ENCODE measurements at places on chromosomes 1 and 21.
A peak's percentile ranks its signal among the peaks of the same experiment; 100 is the strongest.

DNA sequence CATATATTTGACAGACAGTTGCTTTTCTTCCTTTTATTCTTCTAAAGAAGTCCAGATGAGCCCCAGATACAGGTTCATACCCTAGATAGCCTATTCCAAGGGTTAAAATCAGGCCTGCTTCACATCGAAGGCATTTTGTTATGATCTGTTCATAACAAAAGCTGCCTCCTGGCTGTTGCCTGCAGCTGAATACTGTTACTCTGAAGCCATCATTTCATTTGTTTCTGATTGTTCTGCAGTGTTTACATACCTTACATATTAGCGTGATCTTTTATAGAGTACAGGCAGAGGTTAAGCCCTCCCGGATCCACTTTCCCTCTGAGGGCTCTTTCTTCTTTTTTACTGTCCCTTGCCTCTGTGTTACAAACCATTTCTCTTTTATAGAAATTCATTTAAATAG lies 219.0 kb upstream of the HOOK1 start:
- no peak for DNase-seq

- peak; percentile 60 for DNase-seq
These were observed 36.7 kb downstream of the CAPN2 start for GRCh38 chr1:223748773-223749733.

DNA sequence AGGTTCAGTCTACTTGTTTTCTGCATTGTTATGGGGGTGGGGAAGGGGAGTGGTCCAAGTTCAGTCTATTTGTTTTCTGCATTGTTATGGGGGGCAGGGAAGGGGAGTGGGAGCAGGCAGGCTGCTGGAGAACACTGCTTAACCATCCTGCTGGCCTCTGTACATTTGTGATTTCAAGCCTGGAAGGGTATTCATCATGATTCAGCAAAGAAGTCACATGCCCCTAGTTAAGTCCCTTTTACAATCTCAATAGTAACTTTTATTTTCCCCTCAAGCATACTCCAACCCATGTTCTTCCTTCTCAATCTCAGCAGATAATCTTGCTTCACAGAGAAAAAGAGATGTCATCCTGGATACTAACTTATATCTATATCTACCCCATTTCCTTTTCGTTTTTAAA lies 7.9 kb downstream of the LYST start:
- DNase-seq = no peak

GRCh38 chr21:29429218-29429617 lies 130.5 kb downstream of the BACH1 start:
- DNase-seq = no peak

- DNase-seq = no peak
These were observed 101.8 kb downstream of the PTGS2 start for GRCh38 chr1:186578325-186579016.

- no peak for DNase-seq
These were observed 8.1 kb upstream of the TFF1 start for GRCh38 chr21:42374457-42374856.

GRCh38 chr1:112706505-112707220 lies at the start of gene RHOC:
TSS of gene RHOC (minus strand) at chr1:112707127. CDS start at chr1:112703799, 3,328 bp downstream.
- no peak for DNase-seq

GRCh38 chr1:236457775-236458174 lies 63.7 kb downstream of the EDARADD start:
- no peak for DNase-seq

DNA sequence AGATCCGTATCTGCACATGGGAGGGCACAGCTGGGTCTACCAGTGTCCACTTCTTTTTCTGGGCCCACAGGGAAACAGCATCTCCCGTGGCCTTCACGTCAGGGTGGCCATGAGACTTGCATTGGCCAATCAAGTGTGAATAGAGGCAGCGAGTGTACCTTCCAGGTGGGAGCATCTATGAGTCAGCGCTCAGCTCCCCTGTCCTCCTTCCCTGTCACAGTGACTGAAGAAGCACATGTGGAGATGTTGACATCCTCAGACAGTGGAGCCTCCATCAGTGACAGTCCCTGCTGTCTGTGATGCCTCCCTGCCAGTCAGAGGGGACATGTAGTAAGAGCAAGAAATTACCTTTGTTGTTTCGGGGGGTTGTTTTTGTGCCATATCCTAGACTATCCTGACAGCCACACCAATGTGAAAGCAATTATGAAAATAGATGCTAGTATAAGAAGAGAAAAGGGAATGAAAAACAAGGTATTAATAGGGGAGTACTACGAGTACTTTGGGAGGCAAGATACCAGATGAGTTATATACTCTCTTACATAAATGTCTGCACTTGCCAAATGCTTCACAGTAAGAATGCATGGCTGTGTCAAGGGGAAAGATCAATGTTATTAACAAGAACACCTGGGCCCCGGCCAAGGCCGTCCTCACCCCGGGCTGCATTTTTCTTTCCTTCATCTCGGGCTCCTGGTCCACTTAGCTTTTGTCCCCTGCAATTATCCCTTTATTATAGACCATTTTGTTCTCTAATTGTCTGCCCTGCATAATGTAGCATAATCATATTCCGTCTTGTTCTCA lies 86.0 kb downstream of the MATN1 start:
- no peak for DNase-seq

DNA sequence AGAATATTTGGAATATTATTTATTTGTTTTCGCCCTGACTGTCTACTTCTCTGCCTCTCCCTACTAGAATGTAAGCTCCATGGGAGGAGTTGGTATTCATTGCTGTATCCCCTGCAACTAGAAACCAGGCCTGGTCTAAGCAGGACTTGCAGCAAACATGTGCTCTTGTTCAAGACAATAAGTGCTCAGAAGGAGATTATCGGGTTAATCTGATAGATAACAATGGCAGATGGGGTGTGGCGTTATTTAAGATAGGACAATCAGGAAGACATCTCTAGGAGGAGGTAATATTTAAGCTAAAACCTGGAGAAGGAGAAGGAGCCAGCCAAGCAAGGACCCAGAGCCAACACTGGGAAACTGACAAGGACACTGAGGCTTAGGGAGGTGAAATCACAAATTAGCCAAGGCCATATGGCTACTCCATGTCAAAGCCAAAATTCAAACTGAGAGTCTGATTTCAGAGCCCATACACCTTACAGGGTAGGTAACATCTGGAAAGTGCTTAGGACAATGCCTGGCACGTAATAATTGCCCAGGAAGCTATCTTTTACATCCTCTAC lies 41.5 kb downstream of the STYXL2 start:
- no peak for DNase-seq

GRCh38 chr1:23211955-23212354 lies 5.3 kb downstream of the HTR1D start:
- DNase-seq = no peak

DNA sequence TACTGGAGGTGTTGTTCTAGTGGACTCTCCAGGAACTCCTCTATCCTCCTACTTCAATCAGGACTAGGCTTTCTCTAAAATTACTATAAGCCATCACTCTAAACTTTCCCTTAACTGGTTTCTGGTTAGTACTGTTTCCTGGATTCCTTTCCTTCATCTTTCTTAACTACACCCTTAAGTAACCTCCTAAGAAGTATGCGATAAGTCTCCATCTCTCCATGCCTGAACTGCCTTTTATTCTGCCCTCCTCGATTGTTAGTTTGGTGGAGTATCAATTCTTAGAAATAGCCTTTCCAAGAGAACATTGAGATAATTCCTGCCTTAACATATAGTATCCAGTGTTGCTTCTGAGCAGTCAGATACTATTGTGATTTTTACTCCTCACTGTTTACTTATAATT lies 162.9 kb upstream of the PDE4B start:
- no peak for DNase-seq

DNA sequence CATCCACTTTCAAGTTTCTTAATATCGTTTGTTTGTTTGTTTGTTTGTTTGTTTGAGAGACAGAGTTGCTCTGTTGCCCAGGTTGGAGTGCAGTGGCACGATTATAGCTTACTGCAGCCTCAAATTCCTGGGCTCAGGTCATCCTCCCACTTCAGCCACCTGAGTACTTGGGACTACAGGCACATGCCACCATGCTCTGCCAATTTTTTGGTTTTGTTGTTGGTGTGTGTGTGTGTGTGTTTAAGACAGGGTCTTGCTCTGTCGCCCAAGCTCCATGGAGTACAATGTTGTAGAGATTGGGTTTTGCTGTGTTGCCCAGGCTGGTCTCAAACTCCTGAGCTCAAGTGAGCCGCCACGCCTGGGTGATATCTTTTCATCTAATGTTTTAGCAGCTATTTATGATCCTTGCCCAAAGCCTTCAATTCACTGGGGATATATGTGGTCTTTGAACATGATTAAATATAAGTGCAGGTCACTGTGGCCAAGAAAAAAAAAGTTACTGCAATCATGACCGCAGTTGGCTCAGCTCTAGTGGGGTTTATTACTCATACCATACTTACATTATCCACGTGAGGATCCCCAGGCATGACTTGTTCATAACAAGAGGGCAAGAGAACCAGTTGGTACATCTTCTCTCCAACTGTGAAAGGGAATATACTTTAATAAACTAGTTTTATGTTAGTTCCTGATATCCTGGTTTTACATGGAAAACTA lies 8.0 kb downstream of the RRP1B start:
- no peak for DNase-seq

DNA sequence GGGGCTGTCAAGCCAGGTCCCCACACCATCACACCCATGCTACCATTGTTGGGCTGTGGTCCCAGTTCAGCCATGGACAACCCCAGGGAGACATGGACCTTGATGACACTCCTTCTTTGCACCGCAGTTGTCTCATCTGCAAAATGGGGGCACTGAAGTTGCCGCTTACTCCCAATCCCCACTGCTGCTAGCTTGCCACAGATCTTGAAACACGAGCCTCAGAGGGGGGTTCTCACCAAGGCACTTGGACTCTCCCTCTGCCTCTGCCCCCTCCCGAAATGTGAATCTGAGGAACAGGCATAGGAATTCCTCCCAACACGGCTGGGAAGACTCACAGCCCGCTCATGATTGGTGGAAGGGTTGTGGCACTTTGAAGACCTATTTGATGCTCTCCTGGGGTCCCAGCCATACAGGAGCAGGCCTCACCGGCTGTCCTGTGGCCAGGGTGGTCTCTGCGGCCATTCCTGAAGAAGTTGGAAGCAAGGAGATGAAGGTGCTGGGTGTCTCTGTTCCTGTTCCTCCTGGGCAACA lies 31.1 kb downstream of the RUNX3 start:
- no peak for DNase-seq

DNA sequence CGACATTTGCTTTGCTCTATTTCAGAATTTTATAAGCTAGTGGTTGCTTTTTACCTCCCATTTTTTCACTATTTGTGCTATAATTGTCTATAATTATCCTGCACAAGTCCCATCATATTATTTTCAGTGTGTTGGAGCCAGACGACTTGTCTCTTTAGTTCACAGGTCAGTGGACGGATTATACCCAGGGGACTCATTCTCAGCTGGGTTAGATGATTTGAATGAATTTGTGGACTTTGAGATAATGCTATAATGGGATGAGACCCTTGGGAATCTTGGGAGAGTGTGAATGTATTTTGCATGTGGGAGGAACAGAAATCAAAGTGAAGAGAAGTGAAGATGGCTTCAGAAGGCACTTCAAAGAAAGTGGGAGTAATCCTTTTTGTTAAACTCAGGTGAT lies 31.5 kb upstream of the KCNK1 start:
- DNase-seq = no peak

GRCh38 chr21:36446301-36446700 lies 33.6 kb downstream of the CLDN14 start:
- no peak for DNase-seq

DNA sequence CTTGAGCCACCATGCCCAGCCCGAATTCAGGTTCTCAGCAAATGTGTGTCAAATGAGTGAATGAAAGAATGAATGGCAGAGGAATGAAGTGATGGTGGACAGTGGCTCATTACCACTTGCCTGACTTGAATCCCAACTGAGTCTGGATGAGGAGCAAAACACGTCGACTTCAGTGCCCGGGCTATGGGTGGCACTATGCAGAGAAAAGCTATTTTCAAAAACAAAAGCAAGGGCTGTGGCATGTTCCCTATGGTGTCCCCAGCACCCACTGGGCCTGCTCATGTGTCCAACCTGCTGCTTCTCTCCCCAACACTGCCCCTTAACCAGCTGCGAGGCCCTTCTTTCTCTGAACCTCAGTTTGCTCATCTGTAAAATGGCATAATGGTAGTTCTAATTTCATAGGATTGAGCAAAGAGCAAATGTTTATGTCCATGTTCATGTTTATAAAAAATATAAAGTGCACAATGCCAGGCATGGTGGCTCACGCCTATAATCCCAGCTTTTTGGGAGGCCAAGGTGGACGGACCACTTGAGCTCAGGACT lies 4.3 kb upstream of the MAD2L2 start:
- DNase-seq = no peak

DNA sequence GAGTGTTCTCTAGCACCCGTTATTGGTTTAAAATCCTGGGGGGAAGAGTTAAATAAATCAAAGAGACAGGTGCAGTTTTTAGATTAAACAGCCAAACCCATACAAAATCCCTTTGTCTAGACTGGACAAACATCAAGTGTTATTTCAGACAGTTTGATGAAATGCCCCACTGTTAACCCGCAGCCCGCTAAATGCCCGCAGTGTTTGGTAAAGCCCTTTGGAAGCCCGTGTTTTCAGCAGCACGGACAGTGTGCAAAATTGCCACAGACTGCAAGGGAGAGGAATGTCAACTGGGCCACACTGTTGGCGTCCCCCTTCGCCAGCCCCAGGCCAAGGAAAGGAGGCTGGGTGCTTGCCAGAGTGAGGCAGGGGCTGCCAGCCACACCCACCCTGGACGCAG lies 26.6 kb downstream of the AJAP1 start:
- DNase-seq = no peak

GRCh38 chr1:79293611-79294010 lies 287.1 kb upstream of the ADGRL4 start:
- DNase-seq = no peak

DNA sequence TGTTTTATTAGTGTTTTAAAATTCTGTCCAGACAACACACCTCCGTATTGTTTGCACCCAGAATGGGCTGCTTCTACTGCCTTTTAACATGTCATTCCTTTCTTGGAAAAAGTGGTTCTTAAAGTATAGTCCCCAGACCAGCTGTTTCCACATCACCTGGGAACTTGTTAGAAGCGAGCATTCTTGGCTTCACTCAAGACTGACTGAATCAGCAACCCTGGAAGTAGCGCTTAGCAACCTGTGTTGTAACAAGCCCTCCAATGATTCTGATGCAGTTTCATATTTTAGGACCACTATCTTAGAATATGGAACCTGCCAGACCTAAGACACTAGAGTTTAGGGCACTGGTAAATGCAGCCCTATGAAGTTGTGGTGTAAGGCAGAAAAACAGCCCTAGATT lies 6.0 kb upstream of the PPIE start:
- no peak for DNase-seq

- no peak for DNase-seq
These were observed 55.8 kb downstream of the H3-3A start for GRCh38 chr1:226118357-226118756.

DNA sequence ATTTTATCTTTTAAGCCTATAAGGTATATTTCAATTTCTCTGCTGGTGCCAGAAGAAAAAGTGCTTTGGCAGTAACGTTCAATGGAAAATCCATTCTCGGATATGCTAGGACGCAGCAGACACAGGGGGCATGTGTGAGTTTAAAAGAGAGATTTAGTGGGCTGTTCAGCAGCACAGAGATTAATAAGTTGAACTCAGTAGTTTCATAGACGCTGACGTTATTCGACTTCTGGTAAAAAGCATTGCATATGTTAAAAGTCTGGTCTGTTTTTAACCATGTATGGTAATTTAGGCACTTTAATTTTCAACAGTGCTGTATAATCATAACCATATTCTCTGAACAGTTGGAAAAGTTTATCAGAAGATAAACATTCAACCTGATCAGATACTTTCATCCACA lies 99.6 kb downstream of the ATP6V1G3 start:
- DNase-seq = no peak

Data from activated CD4-positive, alpha-beta T cell treated with anti-CD3 and anti-CD28 coated beads, Interleukin-2, amount 50 U/mL, for 4 hours (primary cell).